ENCODE measurements at places on chromosomes 5 and 9.

DNA sequence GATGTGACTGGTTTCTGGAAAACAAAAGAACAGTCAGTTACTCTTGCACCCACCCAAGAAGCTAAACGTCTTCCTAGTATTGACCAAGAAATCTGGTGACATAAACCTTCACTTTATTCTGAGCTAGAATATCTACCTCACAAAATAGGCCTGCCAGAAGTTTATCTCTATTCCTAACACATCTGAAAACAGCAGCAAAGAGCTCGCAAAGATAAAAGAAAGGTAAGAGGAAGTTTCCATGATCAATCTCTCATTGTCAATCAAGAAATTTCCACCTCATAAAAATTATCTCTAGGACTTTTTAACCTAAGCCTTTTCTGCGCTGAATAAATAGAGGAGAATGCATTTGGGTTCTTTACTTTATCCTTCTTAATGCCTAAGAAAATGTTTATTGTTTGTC, 17.3 kb upstream of the ZNF474 start:
- DNase-seq, result no peak

DNA sequence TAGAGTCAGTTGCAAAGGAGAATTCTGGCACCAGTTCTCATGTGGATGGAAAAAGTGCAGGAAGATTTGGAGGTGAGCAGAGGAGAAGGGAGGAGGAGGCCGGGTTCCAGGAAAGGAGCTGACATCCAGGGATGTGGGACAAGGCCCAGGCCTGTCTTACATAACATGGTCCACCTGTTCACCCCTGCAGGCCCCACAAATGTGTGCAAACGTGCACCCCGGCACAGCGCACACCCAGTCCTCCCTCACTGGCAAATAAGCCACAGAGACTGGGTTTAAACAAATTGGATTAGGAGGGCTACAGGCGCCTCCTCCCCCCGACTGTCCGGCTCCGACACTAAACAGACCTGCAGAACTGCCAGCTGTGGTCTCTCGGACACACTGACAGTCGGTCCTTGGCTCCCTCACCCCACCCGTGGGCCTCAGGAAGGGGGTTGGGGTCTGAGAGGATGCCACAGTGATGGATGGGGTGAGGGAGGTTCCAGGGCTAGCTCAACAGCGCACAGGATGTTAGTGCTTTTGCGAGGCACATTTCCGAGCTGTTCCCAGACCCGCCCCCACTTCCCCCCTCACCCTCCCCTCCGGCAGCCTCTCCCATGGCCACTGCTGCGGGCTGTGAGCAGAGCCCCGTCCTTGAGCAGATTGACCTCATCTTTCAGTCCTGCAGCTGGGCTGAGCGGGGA, 43.4 kb upstream of the IL17B start:
- no peak for DNase-seq

DNA sequence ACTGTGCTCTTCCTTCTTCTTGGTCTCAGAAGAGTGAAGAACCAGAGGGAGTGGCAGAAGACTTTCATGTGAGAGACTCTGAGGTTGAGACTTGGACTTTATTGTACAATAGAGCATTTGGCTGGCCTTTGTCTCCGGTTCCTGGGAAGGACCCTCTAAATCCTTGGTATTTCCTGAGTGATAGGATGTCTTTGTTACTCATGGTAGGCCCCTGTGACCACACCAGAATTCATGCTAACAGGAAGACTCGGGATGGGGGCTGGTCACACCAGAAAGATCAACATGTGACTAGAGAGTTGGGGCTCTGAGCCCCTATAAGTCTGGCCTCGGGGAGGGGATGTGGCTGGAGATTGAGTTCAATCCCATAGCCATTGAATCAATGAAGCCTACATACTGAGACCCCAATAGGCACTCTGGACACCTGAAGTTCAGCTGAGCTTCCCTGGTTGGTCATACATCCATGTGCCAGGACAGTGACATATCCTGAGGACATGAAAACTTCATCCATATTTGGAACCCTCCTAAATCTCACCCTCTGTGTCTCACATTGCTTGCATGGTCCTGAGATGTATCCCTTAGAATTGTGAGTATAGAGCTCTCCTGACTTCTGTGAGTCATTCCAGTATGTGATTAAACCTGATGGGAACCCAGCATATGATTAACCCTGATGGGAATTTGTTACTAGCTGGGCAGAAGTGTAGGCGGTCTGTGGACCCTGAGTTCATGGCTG, 201.7 kb downstream of the GADD45G start:
- no peak for DNase-seq

DNA sequence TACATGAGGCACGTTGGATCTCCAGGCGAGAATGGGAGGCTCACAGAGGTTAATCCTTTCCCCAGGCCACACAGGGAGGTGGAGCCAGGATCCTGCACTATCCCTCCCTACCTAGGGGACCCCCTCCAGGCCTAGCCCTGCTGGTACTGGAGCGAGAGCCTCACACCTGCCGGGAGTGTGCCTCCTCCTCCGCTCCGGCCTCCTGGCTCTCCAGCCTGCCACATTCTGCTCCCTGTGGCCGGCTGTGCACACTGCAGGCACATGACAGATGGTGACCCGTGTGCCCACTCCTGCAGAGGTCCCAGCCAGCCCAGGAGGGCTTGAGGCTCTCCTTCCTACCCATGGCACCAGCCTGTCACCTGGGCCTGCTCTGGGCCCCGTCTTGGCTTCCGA, 93.4 kb downstream of the RXRA start:
- DNase-seq, result no peak
